Stimulated activated CD4-positive, alpha-beta T cell treated with anti-CD3 and anti-CD28 coated beads, Interleukin-1b, Interleukin-23, amount 100 ng/mL, for 24 hours (primary cell): ENCODE measurements at places on chromosomes 7 and 10.

GRCh38 chr7:20298486-20298901 is 32.2 kb upstream of the ITGB8 start:
- DNase-seq = no peak

DNA sequence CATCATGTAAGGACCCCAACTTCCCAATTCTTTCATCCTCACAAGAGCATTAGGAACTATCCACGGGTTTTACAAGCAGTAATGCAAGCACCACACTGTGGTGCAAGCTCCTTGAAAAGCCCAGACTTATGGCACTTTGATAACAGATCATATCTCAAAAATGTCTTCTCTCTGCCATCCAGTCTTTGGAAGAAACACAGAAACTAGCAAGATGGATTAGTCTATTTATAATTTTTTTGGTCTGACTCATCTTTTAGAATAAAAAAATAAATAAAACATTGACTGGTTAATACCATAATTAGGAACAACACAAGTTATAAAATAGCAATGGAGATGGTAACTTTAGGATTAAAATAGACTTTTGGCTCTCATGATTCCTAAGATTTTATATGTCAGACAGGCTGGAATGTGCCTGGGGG is 49.0 kb upstream of the CALD1 start:
- no peak for DNase-seq

GRCh38 chr10:104274762-104275721 is 6.1 kb downstream of the GSTO2 start:
- no peak for DNase-seq

- DNase-seq = no peak
Measured at GRCh38 chr10:28250782-28251181, 52.1 kb downstream of the MPP7 start.

GRCh38 chr7:17942231-17942630 is 1.9 kb upstream of the SNX13 start:
- no peak for DNase-seq

DNA sequence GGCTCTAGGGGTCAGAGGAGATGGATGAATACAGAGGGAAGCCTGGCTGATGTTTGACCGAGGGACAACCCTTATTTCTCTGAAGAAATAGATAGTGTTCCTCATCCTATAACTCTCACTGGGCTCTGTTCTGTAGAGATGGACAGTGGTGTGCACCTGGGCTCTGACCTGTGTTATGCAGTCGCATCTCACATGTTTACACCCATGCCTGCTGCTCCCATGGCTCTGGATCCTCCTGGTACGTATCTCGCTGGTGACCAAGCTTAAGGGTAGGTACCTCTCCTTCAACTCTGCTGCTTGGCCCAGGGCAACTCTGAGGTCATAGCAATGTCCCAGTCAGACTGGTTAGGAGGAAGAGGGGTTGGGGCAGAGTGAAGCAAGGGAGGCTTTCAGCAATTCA is 42.8 kb downstream of the ADRA2A start:
- no peak for DNase-seq

DNA sequence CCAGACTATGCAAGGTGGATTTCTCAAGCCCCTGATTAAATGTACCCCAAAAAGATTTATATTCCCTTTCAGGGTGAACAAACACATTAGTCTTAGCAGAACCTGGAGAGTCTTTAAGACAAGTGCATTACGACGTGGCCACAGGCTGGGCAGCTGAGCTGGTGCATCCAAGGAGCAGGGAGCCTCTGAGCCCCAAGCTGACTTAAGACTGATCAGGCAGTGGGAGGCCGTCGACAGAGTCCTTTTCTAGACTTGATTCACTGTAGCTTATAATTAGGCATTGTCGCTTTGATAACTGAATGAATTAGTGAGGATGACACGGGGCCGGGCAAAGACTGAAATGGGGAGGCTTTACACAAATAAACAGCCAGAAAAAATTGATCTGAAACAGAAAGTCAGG is 353.2 kb downstream of the GPAM start:
- no peak for DNase-seq

DNA sequence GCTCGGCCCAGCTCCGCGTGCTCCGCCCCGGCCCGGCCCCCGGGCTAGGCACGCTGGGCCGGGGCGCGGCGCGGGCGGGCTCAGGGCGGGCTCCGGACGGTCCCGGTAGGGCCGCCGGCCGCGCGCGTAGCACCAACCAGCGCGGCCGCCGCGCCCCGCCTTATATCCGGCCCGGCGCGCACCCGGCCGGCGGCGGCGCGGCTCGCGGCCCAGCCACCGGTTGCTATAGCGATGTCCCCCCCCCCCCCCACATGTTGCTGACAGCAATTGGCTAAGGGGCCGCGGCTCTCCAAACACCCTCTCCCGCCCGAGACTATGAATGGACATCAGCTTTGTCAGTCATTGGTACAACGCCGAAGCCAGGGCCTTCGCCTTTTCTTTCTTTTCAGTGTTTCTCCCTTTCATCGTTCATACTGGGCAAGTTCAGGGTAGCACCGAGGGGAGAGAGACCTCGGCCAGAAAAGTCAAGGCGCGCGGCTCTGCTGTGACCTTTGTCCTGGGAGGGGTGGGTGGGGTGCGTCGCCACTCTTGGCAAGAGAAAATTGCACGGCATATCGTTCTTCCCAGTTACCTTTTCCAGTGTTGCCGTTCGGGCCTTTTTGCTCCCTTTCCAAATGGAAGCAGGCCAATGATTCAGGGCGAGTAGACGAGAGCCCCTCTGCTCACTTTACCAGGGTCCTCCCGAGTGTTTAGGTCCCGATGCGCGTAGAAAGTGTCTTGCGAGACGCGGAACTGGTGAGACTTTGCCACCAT is 354.2 kb downstream of the DNAJB6 start:
- DNase-seq = no peak

DNA sequence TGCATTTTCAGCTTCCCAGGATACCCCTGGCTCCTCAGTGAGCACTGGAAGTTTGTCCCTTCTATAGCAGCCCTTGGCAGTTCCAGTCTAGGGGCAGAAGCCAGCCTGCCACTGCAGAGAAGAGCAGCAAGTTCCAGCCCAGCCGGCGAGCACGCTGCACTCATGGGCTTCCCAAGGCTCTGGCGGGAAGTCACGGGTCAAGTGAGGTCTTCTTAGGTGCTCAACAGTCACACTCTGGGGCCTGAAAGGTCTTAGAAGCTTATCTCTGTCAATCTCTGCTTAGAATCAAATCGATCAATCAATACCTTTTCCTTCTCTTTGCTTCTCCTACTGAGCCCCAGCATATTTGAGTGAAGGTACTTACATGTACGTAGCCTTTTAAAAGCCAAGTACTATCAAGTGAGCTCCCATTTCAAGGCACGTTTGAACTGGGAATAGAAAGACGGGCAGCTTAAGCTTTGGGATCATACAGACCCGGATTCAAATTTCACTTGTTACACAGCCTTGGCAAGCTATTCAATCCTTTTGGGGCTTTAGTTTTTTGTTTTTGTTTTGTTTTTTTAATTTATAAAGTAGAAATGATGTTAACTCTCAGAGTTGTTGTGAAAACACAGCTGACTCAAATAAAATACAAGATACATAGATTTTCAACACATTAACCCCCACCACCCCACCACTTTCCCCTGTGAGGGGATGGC is 152.6 kb upstream of the KLF14 start:
- no peak for DNase-seq

- DNase-seq = no peak
Measured at GRCh38 chr10:33098951-33099663, 141.1 kb upstream of the ITGB1 start.

- DNase-seq = no peak
Measured at GRCh38 chr10:132716691-132717490, 69.1 kb downstream of the NKX6-2 start.

DNA sequence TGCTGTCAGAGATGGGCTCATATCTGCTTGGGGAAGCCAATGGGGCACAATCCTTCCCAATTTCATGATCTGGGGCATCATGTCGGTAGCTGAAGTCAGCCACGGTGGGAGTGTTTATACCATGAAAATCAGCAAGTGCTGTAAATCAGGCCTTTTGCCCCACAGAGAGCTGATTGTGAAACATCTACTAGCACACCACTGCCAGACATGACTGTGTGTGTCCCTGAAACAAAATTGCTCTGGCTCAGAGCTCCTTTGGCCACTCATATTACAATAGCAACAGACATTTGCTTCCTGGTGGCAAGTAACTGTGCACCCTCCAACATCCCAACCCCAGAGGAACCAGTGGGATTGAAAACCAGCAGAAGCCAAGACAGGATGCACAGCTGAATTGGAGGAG is 23.7 kb downstream of the GPR26 start:
- no peak for DNase-seq

DNA sequence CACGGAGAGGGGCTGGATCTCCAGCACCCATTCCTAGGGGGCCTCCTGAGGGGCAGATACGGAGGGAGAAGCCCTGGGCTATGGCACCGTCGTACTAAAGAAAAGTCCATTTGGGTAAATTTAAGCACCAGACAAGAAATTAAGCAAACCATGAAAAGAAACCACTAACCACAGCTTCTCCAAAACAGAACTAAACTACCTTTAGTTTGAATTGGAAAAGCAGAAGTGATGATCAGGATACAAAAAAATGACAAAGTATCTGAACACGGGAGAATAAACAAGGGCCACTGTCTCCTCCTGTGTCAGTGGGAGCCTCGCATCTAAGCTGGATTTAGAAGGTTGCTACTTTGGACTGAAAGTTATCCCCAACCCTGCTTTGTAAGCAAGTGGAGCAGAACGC is 69.1 kb downstream of the DIP2C start:
- no peak for DNase-seq

GRCh38 chr7:72190146-72190545 is 222.0 kb downstream of the CALN1 start:
- DNase-seq = no peak

DNA sequence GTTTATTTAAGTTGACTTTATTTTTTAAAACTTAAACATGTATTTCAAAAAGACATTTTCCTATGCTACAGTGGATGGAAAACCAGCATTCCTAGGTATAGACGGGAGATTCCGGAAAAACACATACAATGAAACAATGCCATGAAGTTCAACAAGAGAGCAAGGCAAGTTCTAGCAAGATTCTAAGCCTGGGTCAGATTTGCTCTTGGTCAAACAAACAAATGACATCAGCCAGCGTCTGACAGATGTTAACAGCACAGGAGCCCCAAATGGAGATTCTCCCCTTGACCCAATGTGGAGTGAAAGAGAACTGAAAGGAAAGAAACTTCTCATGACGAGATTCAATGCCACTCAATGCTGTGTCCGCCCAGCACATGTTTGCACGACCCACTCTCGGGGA is 149.9 kb downstream of the NEURL1 start:
- no peak for DNase-seq

DNA sequence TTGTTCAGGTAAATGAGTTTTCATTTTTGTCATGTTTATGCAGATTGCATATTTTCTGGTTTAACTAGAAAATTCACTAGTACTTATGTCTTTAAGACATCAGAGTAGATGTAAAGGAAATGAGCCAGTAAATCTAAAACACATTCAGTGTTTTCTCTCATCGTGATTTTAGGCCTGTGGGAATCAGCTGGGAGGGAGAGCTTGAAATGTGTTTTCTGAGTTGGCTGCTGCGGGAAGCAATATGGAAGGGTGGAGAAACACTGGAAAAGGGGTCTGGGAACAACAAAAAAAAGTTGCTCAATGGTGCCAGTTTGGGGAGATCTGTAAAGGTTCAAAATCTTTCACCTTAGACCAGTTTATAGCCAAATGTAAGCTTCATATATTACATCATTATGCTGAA is 284.1 kb downstream of the POU6F2 start:
- no peak for DNase-seq

DNA sequence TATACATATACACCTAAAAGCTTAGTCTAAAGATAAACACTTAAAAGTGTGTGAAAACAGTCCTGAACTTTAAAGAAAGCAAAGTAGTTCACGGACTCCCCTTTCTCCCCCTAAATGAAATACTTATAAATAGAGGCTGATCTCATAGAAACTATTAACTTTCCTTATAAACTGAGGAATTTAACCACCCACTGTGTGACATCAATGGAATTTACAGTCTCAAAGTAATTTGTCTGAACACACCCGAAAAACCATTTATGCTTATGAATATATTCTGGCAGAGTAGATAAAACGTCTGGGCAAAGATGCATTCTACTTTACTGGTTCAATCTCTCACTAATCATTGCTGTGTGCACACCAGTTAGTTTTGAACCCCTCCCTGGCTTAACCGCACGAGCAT is 181.8 kb upstream of the DGKB start:
- DNase-seq = no peak

DNA sequence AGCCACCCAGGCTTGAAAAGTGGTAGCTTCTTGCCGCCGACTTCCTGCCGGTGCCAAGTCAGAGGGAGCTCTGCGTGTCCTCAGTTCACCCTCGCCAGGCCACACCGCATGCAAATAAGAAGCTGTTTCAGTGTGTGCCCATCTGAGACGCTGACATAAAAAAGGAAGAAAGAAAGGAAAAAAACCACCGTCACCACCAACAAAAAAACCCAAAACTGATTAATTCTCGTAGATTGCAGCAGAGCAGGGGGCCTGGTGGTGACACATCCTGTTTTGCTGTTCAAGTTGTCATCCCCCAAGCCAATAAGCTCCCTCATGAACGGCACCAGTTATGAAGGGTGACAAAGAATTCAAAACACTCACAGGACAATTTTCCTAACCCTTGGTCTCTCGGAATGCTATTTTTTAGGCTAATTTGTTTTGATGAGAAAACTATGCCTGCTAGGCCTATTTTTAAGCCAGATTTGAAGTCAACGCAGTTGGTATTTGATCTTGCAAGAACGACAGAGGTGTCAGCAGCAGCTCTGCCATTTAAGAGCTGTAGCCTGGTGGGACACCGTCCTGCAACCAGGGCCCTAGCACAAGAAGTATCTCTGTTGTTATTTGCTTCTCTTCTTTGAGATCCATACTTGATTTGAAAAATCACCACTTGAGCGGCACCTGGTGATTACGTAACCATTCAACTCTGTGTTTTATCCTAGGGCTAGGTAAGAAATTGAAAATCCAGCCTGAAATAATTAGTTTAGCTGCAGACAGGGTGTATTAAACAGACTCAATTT is 145.6 kb downstream of the PFKFB3 start:
- peak; percentile 74 for DNase-seq

DNA sequence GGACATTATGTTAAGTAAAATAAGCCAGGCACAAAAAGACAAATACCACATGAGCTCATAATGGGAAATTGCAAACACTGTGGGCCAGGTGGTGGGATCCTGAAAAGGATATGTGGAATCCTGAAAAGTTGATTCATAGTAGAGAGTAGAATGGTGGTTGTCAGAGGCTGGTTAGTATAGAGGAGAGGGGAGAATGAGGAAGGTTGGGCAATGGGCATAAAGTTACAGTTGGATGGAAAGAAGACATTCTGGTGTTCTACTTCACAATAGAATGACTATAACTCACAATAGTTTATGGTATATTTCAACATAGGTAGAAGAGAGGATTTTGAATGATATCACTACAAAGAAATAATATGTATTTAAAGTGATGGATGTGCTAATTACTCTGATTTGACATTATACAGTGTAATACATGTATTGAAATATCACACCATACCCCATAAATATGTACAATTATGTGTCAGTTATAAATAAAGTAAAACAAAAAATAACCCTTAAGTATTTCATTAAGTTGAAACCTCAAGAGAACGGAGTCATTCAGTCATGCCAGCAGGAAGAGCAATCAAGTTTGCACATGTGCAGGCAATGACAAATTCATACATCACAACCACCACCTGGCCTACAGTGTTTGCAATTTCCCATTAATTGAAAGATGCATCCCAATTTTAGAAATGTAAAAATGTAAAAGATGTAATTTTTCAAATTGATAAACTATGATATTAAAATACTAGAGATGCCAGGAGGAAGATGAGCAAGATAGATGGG is 156.7 kb downstream of the MAGI2 start:
- DNase-seq = no peak

- no peak for DNase-seq
Measured at GRCh38 chr10:31099094-31099493, 67.4 kb upstream of the ZNF438 start.
